ENCODE measurements at places on chromosomes 5 and 9.

DNA sequence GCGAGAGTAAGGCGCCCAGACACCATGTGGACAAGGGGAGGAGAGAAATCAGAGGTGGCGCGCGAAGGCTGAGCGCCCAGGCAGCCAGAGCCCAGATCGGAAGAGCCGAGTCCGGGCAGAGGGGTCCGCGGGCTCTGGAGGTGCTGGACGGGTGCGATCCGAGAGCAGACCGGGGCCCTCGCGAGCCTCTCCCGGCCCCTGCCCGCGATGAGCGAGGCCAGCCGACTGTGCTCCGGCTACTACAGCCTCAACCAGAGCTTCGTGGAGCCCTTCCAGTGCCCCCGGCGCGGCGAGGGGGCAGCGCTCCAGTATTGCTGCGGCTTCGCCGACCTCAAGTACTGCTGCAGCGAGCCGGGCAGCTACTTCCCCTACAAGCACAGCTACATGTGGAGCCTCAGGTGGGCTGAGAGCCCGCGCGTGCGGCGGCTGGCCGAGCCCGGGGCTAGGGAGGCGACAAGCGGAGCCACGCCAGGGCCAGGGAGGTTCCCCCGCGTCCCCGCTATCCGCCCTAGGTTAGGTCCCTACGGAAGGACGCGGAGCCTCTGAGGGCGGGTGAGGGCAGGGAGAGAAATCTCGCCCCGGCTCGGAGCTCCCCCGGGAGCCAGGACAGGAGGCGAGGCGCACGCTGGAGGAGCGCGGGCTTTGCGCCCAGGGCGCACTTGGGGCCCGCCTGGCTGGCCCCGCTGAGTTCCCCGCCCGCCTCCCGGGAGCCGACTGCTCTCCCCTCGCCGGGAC lies at the start of gene SHISAL2B:
Gene SHISAL2B, plus strand, starts transcription at position 87 of the 735 bp plus-strand sequence. Its CDS starts 121 bp downstream, at position 208.
- no peak for DNase-seq

GRCh38 chr5:53974021-53974420 lies 336.4 kb downstream of the ARL15 start:
- no peak for DNase-seq

- DNase-seq, result no peak
Observed at GRCh38 chr5:129960831-129961230, 56.6 kb downstream of the CHSY3 start.

GRCh38 chr5:77298146-77298545 lies 87.7 kb downstream of the PDE8B start:
- no peak for DNase-seq

DNA sequence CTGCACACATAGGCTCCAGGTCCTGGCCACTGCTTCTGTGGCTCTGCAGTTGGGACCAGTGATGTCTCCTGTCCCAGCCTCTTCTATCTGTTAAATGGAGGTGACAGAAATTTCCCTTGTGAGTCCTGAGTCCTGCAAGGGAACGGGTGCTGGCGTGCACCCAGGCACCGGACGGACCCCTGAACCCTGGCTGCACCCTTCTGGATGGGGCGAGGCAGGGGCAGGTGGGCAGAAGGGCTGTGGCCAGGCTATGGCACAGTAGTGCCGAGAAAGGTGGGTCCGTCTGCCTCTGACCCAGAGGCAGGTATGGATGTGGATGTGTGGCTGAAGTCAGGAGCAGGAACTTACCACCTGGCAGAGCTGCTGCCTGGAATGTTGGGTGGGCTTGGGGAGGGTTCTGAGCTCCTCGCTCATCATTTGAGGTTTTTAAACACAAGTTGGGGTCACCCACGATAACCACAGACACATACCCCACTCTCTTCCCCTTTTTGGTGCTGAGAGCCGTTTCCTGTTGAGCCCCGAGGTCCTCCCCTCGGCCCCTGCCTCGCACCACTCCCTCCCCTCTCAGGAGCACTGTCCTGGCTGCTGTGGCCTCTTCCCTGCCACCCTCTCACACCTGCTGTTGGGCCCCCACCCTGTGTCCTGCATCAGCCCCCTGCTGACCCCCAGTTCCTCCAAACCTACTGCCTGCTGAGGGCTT lies 82.0 kb downstream of the COL5A1 start:
- DNase-seq, result no peak

- no peak for DNase-seq
Observed at GRCh38 chr5:16754601-16755000, 137.8 kb upstream of the RETREG1 start.

GRCh38 chr5:8773046-8773615 lies 772.7 kb downstream of the SEMA5A start:
- DNase-seq, result no peak

DNA sequence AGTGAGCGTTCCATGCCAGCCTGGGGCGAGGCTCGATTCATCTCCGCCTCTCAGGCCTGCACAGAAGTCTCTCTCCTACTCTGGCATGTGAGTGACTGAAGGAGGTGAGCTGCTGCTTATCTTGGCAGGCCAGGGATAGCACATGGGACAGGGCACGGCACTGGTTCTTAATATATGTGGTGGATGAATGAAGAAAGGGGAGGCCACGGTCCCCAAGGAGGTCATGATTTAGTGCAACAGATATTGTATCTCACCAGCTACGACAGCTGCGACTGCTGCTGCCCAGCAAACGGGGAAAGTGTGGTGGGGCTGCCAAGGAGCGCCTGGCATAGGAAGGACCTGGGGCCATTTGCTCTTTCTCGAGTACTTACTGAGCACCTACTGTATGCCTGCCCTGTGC lies 19.3 kb upstream of the MAPK9 start:
- no peak for DNase-seq

DNA sequence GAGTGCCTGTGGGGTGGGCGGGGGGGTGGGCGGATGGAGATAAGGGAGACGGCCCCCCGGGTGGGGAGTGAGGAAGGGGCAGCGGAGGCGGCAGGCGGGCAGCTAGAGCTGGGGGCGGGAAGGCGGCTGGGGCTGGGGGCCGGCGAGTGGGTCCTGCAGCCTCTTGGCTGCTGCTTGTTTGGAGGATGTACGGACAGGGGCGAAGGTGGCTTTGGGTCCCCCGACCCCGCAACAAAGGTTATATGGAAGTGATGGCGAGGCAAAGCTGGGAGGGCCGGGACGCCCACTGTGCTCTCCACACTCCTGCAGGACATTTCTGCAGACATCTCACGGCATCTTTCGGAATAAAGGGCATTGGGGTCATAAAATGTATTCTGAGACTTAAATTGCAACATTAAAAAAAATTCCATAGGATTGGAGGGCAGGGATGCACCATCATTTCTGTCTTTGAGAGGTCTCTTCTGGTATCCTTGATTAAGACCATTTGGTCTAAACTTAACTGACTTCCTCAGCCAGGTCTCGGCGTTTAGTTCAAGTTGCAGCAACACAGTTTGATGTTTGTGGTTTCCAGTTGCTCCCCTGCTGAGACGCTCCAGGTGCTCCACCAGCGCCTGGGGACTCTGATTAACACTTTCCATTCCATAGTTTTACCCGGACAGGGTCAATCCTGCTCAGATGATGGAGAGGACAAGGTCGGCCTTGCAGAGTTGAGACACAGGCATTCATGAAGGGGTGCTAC lies 101.6 kb upstream of the SSBP2 start:
- DNase-seq, result no peak

- DNase-seq, result no peak
Observed at GRCh38 chr5:140146523-140146842, 20.7 kb downstream of the IGIP start.

GRCh38 chr5:172219296-172219695 lies 25.3 kb downstream of the EFCAB9 start:
- DNase-seq, result no peak

DNA sequence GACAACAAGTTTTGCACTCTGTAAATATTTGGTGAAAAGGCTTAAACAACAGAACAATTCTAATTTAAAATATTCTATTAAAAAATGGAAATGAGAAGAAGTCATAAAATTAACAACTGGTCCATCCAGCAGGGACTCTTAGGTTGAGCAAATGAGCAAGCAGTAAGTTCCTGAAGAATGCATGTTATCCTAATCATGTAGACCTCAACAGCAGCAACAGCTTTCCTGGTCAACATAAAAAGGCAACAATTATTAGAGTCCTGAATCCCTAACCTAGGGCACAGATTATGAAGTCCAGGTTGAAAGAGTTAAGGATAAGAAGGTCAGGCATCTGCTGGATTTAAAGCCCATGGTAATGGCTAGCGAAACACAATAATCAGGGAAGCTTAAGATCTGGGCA lies 120.9 kb downstream of the SSBP2 start:
- DNase-seq, result no peak

GRCh38 chr5:113896789-113897188 lies 383.3 kb downstream of the YTHDC2 start:
- no peak for DNase-seq

GRCh38 chr5:97124335-97124734 lies 18.1 kb downstream of the LIX1 start:
- no peak for DNase-seq

DNA sequence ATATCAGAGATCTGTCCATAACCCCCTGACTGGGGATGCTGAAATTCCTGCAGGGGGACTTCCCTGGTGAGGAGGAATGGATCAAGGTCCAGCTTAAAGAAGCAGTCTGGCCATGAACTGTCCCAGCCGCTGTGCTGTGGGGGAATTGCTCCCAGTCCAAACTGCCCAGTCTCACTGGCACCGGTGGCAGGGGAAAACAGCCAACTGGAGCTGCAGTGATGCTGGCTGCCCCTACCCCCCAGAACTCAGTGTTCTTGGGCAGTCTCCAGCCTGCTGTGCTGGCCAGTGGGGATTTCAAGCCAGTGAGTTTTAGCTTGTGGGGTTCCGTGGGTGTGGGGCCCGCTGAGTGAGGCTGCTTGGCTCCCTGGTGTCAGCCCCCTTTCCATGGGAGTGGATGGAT lies 306.5 kb upstream of the RPS23 start:
- no peak for DNase-seq

- no peak for DNase-seq
Observed at GRCh38 chr9:74414325-74414724, 82.8 kb upstream of the RORB start.

GRCh38 chr5:16406630-16407029 lies 59.0 kb downstream of the ZNF622 start:
- DNase-seq, result no peak

GRCh38 chr9:2385746-2386145 lies 235.8 kb upstream of the VLDLR start:
- no peak for DNase-seq

GRCh38 chr5:81233080-81233634 lies at the start of gene CKMT2:
TSS of gene CKMT2 (plus strand) at chr5:81233322. CDS start at chr5:81251133, 17,811 bp downstream.
- DNase-seq, result no peak

- DNase-seq, result no peak
Observed at GRCh38 chr5:36403632-36404311, 102.1 kb upstream of the RANBP3L start.

- DNase-seq, result no peak
Observed at GRCh38 chr5:6399980-6400910, 21.9 kb upstream of the MED10 start.

- DNase-seq, result no peak
Observed at GRCh38 chr5:10555277-10555684, 8.6 kb upstream of the ANKRD33B start.

DNA sequence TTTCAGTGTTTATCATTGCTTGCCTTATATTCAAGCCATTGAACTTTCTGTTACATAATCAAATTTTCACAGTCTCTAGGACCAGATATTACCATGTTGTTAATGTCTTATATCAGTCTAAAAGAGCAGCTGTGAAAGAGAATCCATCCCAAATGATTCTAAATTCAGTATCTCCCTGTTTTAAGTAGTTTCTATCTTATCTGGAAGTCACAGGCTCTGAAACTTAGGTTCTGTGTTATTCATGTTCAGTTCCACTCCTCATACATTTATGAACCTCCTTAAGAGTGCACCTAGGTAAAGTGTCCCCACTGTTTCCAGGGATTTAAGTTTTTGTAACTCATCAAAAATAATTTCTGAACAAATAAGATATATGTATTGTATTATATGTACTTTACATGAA lies 9.7 kb downstream of the LYRM7 start:
- DNase-seq, result no peak

DNA sequence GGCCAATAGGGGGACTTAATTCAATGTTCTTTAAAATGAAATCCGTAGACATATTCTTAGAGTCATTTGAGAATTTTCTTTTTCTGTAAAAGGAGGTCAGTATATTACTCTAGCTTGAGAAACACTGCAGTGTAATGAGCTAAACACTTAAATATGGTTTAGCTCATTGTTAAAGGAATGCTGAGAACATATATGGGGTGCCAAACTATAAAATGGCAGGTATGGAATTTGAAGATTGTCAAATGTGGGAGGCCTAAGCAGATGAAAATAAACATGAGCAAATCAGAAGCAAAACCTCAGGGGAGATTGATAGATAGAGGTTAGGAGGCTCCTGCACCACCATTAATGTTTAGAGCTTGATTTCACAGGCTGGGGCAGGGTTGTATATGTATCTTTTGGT lies 57.9 kb downstream of the STX17 start:
- no peak for DNase-seq

- DNase-seq, result no peak
Observed at GRCh38 chr9:23769307-23769935, 56.6 kb downstream of the ELAVL2 start.

DNA sequence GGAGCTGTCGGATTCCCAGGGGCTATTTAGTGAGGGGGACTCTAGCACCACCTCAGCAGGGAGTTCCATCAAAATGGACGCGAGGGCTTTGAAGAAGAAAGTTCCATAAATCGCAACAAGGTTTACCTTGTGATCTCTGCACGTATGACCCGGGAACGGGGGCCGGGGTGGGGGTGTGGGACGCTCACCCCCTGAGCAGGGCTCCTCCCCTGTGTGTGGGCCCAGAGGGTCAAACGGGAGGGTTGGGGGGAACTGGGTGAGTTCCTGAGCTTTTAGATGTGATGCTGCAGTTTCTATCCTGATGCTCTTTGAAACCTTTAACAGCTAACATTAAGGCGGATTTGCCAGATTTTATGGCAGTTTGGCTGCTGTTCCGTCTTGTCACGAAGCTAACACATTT lies 18.9 kb upstream of the LRRC14B start:
- DNase-seq, result no peak

DNA sequence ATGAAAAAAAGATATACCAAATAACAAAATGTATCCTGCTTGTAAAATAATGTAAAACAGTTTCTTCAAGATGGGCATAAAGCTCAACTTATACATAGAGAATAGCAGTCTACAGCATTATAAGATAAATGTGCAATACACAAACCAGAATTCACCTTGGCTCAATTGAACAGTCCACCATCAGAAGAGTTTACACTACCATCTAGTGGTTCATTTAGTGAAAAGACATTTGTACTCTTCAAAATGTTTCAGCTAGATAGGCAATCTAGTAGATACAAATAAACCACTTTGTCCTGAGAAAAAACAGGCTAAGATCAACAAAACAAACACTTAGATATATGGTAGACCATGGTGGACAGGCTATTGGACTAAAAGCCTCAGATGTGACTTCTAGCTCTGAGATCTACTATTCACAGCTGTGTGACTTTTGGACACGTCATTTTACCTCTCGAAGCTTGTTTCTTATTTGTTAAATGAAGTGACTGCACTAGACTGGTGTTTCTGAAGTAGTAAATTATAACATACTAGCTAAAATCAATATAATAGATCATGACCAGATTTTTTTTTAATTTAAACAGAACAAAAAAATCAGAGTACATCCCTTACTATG lies 22.1 kb upstream of the TPD52L3 start:
- no peak for DNase-seq

- no peak for DNase-seq
Observed at GRCh38 chr5:26645659-26646058, 392.7 kb downstream of the CDH9 start.
